NCI-H1417 (cell line): ENCODE measurements at places on chromosomes 1 and 21.

DNA sequence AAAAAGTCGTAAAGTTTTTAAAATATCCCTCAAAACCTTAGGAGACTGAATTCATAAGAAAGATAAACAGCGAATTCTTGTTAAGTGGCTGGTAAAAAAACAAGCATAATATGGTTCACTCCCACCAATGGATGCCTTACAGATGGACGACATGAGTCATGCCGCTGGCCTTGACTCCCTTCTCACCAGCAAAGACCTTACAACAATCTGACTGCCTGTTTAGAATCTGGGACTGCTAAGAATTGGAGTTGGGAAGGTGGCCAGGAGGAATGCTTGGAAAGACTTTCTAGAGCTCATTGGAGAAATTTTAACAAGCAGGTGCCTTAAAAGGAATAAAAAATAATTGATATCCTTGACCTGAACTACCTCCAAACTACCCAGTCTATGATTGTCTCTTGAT, 206.9 kb upstream of the FMN2 start:
- DNase-seq = no peak

DNA sequence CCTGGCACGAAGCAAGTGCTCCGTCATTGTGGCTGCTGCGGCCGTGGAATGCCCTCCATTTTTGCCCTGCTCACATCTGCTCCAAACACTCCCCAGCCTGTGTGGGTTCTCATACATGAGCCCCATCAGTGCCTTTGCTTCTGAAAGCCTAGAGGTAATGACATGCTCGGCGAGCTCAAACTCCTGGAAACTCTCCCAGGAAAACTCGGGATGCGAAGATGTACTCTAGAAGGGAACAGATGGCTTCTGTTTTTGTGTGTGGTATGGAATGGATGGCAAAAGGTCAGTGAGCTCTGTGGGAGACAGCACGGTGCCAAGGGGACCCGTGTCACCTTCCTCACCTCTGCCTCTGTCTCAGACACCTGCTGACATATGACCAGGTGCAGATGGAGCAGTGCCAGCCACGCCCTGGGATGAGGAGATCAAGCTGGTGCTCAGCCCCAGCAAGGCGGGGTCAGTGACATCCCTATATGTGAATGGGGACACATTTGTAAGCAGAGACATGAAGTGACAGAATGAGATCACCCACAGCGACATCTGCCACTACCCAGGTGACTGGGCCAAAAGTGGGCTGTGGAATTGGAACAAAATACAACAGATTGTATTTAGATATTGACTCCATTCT, 84.1 kb upstream of the COX20 start:
- peak; percentile 12 for DNase-seq

GRCh38 chr21:36035381-36035791, 24.9 kb downstream of the SETD4 start:
- no peak for DNase-seq

DNA sequence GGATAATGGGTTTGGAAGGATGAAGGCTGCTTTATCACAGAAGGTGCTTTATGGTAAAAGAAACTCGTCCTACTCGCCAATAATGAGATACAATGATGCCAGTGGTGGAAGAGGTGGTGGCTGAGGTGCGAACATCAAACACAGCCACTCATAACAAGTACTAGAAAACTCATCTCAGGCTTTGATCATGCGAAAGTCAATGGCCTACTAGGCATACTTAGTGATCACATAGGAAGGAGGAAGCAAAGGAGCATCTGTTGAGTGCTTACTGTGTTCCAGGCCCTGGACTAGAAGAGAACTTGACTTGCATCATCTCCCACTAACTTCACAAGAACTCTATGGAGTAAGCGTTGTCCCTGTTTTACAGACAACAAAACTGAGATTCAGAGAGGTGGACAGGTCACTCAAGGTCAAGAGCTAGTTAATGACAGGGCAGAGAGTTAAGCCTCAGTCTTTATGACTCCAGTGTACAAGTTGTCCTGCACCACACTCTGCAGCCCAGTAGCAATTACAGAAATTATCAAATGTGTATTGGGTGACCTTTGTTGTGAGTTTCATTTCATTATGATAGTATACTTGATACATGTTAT, 33.6 kb downstream of the RUNX1 start:
- no peak for DNase-seq

DNA sequence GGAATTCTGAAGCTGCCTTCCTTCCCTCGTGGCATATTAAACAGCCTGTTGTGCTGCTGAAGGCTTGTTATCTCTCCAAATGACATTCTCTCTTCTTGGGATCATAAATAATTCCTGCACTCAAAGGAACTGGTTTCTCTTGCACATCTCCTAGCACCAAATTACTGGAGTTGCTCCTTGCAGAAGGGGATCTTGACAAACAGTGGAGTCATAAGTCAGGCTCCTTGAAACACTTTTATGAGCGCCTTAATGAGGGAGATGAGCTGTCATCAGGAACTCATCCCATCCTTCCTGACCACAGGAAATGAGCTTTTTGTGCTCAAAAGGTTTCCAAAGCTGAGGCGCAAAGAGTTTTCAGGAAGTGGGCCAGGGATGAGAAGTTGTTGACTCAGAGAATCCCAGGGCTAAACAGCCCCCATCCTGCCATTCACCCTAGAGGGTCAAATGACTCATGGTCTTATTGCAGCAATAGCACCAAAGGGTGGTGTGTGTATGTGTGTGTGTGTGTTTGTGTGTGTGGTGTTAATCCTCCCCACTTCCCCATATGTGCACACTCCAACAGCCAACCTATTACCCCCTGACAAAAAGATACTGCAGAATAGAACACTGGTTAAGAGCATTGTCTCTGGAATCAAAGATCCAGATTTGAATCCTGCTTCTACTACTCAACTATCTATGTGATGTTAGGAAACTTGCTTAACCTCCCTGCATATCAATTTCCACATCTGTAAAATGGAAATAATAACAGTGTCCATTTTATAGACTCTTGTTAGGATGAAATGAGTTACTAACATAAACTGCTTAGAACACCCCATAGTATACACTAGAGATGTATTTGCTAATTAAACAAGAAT, 2.8 kb upstream of the PHC2 start:
- no peak for DNase-seq

GRCh38 chr21:34092262-34092921, 19.0 kb downstream of the MRPS6 start:
- DNase-seq = peak; percentile 66

DNA sequence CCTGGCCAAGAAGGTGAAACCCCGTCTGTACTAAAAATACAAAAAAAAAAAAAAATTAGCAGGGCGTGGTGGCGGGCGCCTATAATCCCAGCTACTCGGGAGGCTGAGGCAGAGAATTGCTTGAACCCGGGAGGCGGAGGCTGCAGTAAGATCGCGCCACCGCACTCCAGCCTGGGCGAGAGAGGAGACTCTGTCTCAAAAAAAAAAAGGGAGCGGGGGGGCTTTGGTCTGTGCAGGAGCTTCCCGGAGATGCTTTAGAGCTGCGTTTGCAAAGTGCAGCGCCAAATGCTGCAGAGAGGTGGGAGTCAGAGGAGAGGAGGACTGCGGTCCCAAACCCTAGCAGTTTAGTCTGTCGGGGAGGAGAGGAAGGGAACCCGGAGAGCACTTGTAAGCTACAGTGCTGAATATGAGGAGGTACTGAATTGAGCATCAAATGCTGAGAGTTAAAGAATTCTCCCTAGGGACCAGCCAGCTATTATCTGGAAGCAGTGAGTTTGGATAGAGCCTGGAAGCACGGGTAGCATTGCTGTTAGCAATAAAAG, 569 bp downstream of the FALEC start:
- peak; percentile 74 for DNase-seq

DNA sequence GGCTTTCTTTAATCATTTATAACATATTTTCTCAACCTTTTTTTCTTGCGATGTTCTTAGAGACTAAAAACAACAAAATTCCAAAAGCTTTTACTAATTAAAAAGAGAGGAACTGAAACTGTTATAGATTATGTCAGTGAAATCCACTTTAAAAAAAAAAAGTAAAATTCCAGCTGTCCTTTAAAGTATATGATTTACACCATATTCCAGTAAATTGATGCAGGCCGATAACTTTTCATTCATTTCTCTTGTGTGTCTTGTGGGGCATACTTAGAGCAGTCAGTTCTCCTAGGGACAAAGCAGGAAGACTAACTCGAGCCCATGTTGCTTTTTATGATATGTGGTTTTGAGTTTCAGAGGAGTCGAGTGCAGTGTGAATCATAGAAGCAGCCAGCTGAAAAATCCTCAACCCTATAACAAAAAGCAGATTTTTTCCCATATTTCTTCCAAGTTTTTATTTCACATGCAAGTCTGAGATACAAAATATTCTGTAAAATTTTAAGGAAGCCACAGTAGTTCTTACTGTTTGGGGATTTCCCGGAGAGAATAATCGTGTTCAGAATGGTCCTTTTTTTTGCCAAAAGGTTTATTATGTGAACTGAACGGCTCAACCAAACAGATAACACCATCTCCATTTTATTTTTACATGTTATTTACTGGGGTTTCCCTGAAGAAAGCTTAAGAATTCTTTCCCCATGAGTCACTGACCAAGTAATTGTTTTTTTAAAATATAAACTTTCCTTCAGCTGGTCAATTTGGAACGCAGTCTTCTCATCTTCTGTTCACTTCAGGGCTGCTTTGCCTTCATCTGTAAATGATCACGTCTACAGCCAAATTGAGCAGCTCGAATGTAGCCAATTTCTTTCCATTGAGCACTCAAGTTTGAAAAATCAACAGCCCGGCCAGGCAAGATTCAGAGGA, 77.0 kb upstream of the C1orf105 start:
- DNase-seq = no peak

DNA sequence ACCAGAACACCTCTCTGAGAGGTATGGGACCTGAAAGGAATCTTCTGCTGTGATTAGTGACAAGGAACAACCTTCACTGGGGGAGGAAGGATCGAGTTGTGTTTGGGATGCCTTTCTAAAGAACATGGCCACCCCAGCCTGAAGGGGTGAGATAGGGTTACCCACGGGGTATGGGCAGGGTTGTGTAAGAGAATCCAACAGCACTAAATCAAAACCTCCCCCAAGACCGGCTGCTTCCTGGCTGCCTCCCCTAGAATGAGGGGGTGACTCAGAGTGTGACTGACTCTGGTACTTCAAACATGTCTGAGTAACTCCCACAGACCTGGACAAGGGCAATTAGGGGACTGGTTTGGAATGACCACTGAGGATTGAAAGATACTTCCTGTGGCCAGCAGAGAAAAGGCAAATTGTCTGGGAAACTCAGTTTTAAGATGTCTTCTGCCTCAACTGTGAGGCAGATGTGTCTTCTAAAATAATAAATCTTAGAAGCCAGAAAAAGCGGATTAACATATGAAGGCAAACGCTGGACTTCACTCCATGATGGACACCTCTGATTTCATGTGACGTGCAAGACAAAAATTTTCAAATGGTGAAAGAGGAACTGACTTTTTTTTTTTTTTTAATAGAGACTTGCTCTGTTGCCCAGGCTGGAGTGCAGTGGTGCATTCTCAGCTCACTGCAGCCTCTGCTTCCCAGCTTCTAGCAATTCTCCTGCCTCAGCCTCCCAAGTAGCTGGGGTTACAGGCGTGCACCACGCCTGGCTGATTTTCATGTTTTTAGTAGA, 6.7 kb upstream of the PTPN14 start:
- DNase-seq = no peak

DNA sequence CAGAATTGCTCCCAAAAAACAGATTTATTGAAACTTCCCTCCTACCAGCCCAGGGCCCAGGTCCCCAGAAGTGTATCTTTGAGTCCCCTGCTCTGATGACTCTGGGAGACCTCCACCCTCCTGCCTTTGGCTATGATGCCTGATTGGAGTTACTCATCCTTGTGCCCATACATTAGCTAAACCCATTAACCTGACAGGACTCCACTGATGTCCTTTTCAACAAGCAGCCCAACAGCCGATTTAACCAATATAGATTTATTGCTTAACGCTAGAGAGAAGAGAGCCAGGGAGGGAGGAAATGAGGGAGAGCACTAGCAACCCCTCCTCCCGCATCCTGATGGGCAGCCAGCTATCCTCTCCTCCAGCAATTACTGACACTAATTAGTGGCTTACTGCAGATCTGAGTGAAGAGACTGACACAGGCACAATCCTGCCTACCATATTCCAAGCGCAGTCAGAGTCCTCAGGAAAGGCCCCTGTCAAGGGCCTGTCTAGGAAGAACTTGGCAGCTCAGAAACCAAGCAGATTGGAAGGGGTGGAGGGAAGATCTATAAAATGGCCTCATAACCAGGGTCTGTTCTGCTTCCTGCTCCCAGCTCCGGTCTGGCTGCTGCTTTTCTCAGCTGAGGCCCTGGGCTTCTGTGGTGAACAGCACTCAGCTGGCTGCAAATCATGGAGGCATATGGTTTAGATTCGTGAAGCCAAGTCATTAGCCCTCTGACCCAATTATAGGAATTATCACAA, 484.5 kb upstream of the DAB1 start:
- peak; percentile 75 for DNase-seq

DNA sequence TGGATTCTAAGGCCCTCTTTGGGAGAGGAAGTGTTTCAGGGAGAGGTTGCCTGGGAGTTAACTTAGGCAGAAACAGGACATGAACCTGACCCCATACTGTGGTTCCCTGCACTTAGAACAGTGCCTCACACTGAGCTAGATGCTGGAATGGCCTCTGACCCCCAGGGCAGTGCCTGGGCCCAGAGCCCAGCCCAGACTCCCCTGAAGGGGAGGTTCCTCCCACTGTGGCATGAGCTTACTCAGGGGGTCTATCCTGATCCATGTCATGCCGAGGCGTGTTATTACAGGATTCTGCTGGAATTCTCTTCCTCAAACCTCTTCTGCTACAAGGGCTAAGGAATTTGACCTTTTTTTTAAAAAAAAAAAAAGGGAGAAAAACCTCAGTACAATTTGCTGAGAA, 72.2 kb downstream of the MRPL37 start:
- DNase-seq = no peak

DNA sequence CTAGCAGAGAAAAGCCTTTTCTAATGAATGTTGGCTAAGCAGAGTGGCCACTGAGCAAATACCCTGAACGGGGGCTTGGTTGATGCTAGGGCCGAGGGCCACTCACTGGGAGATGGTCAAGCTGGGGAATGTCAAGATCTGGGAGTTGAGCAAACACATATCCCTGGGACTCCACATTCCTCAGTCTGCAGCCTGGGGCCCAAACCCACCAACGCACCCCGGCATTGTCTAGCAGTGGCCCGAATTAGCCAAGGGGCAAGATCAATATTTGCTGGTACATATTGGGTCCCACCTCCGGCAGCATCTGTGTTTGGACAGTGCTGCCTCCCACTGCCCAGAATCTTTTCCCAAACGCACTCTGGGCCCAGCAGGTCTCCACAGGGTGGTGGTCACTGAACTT, 144.1 kb downstream of the TRABD2B start:
- no peak for DNase-seq
